CD4-positive, alpha-beta T cell treated with Interleukin-12 subunit alpha and Interleukin-12 subunit beta, for 1 hour (primary cell): ENCODE measurements at places on chromosomes 4 and X.

- no peak for DNase-seq
Measured at GRCh38 chrX:51955200-51955599, 61.8 kb downstream of the MAGED1 start.

DNA sequence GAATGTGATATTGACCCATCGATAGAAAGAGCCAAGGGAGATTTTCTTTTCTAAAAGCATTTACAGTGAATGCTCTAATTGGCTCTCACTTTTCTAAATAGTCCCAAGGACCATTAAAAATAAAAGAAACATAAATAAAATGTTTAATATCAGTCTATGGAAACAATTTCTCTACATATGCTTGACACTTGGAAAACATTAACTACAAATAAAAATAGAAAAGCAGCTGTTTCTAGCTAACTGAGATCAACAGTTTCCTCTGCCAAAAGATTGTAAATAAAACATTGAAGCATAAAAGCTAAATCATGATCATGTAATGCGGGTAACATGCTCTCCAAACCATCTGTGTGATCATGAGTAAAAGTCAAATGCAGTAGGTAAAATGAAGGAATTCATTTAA, 49.7 kb downstream of the CORIN start:
- no peak for DNase-seq

DNA sequence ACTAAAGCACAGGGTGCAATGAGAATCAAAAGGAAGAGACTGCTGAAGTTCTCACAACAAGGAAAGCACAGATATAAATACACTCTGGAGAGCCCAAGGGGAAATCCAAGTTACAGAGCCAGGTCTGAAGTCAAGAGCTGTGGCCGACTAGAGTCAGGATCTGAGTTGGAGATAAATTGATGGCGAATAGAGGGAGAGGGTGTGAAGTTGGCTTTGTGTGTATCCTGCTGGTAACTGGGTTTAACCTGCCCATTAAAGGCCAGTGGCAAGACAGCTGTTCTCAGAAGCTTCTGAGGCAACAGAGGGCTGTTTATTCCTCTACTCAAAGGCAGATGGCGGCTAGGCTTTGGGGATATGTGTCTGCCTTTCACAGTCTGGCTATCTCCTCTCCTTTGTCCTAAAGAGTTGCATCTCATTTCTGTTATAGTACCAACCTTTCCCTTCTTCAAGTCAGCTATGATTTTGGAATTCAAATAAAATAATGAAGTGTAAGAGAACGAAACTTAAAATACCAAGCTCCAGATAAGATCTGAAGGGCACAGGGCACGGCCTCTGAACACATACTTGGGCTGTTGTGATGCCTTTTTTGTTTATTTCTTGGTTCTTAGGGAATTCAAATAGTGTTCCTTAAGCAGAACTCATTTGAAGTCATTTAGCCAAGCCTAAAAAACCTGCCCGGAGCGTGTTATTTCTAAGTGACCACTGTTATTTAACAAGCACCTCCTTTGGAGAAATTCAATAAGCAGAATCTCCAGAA, 142.1 kb downstream of the APBB2 start:
- DNase-seq = no peak

DNA sequence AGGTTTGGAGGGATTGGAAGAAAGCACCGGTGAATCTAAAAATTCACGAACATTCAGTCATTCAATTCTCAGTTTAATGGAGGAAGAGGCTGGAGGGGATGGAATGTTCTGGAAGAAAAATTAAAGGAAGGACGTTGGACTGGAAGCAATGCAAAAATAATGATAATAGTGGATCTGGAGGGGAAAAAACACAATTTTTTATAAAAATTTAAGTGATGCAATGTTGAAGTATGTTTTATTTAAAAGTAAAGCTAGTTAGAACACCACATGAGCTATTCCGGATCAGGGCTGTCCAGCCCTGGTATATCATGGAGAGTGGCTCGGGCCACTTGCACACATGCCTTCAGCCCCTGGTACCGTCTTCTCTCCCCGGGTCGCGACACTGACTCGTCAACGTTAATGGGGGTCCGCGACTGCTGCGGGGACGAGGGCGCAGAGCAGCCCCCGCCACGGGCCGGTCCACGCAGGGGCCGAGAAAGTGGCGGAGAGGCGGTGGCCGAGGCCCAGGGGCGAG, 204.6 kb downstream of the TENM3 start:
- DNase-seq = no peak

GRCh38 chr4:128848461-128848860, 39.0 kb downstream of the JADE1 start:
- DNase-seq = no peak

DNA sequence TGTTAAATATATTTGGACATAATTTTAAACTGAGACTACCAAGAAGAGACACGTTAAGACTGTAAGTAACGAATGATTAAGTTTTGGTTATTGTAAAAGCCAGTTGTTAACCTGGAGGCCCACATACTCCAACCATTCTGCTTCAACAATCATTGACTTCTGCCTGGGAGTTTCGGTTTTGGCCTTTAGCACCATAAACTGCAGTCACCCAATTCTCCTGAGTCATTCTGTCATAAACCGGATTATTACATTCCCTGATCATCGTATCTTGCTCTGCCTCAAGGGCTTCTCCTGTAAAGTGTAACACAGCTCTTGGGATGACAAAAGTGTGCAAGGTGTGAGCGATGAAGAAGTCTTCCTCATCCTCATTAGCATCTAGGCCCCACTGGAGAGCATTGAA, 46.9 kb upstream of the PABPC1L2A start:
- no peak for DNase-seq

DNA sequence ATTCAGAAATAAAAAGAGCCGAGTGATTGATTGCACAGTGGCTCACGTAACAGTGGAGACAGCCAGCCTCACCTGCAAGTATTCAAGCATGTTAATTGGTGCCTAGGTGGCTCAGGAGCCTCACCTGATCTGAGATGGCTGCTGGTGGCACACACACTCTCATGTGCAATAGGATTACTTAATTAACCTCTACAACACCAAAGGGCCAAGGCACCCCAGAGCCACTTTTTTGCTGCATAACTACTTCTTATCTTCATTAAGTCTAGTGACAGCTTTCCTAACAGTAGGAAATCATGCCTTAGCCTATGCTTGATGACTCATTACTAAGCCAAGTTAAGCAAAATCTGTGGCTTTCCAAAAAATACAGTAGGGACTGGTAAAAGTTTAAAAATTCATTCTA, 117.3 kb upstream of the NOCT start:
- no peak for DNase-seq

GRCh38 chr4:48912349-48912748, 5.8 kb upstream of the OCIAD2 start:
- DNase-seq = no peak

GRCh38 chrX:56232221-56233082, at the start of gene KLF8:
Gene KLF8, plus strand, starts transcription at chrX:56232356. Its CDS starts 979 bp downstream, at chrX:56233335.
- peak; percentile 35 for DNase-seq

- no peak for DNase-seq
Measured at GRCh38 chr4:121246698-121247097, 82.6 kb upstream of the TNIP3 start.

DNA sequence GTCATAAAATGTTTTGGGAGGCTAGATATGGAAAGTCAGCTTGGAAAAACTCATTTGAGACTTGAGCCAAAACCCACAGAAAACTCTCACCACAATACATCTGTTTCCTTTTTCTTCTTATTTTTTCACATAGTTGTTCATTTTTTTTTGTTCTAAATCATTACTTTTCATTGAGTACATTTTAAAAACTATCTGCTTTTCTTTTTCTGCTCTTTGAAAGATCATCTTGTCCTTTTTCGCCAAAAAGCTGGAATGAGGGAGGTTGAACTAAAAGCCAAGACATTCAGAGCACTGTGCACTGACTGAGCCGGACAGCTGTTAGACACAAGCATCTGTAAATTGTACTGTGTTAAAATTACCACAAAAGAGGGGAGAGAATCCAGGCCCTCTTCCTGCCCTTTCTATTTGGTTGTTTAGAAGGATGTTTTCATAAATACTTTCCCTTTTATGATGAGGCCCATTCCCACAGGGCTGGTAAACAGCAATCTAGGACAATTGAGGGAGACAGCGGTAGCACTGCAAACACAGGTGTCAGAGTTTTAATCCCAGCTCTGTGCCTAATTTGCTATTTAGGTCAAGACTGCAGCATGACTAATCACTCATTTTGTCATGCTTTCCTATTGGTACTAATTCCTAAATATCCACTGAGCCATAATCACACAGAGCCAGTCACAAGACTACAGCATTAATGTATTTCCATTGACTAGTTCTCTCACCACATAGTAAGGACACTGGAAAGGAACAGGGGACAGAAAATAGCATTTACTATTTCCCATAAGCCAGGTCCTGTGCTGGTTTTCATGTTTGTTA, 7.3 kb upstream of the RNF150 start:
- DNase-seq = no peak

DNA sequence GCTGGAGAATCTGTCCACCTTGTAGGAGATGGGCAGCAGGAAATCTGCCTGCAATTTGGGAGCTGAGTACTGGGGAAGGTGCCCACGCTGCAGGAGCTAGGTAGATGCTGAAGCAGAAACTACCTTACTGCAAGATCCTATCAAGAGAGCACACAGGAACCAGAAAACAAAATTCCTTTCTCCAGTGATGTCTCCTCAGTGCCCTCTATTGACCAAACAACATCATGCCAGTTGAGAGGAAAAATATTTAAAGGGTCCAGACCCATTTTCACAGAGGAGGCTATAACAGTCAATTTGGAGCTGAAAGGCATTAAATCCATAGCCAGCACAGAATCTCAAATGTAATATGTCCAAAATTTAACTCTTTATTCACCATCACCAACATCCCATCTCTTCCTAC, 406.8 kb downstream of the SLITRK2 start:
- no peak for DNase-seq

DNA sequence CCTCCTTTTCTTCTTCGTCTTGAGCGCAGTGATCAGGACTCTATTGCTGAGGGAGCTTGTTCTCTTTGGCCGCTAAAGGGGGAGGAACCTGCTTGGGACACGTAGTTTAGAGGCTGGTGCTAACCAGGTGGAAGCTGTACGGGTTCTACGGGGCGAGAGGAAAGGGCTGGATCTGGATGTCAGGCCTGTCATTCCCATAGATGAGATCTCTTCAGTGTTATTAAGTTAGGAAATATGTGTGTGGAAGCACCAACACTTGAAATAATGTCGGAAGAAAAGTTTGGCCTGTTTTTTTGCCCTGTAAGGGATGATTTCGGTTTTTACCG, 643 bp downstream of the SRP72 start:
- DNase-seq = peak; percentile 36

- DNase-seq = no peak
Measured at GRCh38 chrX:84339507-84340364, 151.7 kb upstream of the RPS6KA6 start.

- no peak for DNase-seq
Measured at GRCh38 chrX:123975180-123975579, 13.7 kb downstream of the STAG2 start.

GRCh38 chr4:182968917-182969650, 51.9 kb upstream of the DCTD start:
- no peak for DNase-seq

- DNase-seq = no peak
Measured at GRCh38 chrX:49868739-49869138, 10.5 kb upstream of the USP27X start.

DNA sequence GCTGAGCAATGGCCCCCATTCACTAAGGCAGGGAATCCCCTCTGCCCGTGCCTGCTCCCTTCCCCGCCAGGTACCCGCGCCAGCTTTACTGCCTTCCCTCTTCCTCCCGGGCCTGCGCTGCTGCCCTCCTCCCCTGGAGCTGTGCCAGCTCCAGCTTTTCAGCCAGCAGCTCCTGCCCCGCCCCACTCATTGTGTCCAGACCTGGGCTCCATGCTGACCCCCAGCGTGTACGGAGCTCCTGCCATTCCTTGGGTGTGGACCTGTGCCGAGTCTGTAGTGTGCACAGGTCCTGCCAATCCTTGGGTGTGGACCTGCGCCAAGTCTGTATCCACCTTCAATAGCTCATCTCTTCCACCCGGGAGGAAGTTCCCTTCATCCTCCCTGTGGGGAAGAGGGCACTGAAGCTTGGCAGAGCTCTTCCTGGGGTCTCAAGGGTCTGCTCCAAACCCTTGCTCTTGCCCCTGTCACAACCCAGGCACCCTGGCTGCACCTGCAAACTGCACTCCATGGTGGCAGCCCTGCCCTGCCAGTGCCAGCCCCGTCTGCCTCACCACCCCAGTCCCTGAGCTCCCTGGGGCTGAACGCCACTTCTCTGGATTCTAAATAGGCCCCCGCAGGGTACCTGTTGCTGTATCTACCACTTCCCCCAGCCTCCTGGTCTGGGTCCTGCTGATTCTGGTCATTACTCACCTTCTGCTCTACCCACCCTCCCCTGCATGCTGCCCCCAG, 63.9 kb downstream of the TRMT44 start:
- no peak for DNase-seq

DNA sequence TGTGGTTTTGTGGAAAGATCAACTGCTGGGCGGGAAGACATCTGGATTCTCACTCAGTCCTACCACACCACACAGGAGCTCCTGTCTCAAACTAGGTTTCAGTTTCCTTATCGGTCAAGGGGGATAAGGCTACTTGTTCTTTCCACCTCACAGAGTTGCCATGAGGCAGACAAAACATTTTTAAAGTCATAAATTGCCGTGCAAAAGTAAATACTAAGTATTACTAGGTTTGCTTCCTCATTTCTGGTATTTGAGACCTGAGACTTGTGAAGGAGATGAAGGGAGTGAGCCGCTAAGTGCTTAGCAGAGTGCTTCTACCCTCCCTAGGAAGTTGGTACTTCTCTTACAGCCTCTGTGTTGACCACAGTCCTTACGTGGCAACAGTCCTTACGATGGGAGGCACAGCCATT, 1.5 kb downstream of the LAP3 start:
- peak; percentile 30 for DNase-seq

GRCh38 chr4:90185416-90185815, 58.2 kb downstream of the CCSER1 start:
- no peak for DNase-seq

DNA sequence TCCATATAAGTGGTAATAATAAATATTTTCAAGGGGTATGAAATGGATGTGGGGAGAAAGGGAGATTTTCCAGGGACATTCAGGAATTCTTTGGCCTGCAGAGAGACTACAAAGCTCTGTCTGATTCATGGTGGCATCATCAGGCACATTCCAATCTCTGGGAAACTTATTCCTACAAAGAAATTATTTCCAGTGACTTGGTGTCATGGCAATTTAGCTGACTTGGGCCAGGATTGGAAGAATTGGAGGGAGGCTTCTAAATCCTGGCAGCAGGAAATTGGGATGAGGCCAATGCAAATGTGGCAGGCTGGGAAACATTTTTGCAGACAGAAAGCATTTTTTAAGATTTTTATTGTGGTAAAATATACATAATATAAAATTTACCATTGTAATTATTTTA, 204.6 kb downstream of the RTL9 start:
- no peak for DNase-seq

DNA sequence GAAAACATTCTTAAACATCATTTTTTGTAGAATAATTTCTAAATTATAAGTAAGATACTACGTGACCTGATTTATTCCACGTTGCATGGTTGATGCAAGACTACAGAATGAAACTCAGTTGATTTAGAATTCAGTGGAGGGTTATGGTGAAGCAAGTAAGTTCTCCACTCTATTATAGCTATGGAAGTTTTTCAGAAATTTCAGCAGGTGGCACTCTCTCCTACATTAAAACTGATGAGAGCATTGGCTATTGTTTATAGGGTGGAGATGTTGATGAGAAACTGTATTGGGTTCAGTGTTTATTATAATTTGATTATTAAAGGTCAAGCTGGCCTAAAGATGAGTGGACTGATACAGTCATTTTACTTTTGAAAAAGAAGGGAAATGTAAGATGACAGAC, 88.0 kb downstream of the FNIP2 start:
- DNase-seq = peak; percentile 47
